ENCODE measurements at places on chromosomes 7 and 10.
A peak's percentile ranks its signal among the peaks of the same experiment; 100 is the strongest.

DNA sequence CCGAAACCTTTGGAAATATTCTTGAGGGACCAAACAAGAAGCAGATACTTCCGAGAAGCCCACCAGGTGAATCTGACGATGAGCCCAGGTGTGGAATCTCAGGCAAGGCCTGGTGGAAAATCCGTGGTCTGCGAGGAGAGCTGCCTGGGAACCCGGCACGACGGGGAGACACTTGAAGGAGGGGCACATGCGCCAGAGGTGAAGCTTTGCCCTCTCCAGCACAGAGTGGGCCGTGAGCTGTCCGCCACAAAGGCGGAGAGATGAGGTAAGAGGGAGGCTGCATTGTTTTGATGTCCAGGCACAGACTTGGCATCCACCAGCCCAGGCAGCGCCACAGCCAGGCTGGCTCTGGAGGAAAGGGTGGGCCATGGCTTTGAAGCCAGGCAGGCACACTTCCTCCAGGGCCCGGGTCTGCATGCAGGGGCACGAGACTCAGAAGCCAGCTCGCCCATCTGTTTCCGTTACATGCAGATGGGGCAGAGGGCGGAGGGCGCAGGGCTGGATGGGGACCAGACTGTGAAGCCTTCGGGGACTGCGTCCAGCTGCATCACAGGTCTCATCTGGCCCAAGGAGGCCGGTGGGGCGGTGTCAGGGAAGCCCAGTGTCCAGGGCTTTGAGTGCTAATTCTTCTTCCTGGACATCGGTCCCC is 45.4 kb downstream of the CALML3 start:
- no peak overlapping the region for H3K4me3 ChIP-seq
- peaks cover 16% of the 10 kb centered on the region for H3K4me1 ChIP-seq
- DNase-seq = no peak
- H3K27ac ChIP-seq = no peak overlapping the region

DNA sequence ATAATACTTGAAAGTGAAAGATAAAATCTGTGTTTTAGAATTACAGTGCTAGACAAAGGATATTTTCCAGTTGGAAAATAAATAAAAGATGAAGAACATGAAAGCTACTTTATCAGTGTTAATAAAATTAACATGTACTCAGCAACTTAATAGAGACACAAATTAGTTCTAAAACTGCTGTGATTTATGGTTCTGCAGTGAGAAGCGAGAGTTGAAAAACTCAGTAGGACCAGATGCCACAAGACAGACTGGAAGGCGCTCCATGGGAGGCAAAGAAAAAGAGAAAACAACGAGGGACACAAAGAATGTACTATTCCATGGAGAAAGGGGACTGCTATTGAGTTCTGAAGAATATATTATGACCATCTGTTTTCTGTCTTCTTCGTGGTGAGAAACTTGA is 590.4 kb downstream of the PHTF2 start:
- no peaks in the 10 kb centered on the region for H3K27me3 ChIP-seq
- no peaks in the 10 kb centered on the region for H3K36me3 ChIP-seq
- DNase-seq = no peak
- no peaks in the 10 kb centered on the region for H3K4me1 ChIP-seq
- no peak overlapping the region for H3K27ac ChIP-seq
- H3K4me3 ChIP-seq = no peak overlapping the region

DNA sequence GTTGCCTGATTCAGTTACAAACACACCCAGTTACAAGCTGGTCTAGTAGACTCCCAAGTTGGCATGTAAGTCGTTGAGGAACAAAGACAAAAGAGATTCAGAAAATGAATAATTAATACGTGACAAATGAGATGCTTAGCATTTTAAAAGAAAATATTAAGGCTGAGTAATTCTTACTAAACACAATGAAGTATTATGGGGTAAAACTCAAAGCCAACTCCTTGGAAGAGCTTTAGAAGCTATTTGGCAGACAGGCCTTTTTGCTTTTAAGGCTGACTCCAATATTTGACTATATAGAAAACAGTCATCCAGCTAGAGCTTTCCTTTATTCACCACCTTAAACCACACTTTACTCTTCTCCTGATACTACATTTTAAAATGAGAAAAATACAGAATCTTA is 5.4 kb downstream of the TRDMT1 start:
- H3K27me3 ChIP-seq = peaks cover 5% of the 10 kb centered on the region
- DNase-seq = no peak
- H3K36me3 ChIP-seq = peaks cover 5% of the 10 kb centered on the region
- no peak overlapping the region for H3K27ac ChIP-seq
- peaks cover 20% of the 10 kb centered on the region for H3K4me1 ChIP-seq

- H3K36me3 ChIP-seq = peaks cover 4% of the 10 kb centered on the region
- H3K4me1 ChIP-seq = peaks cover 10% of the 10 kb centered on the region
- H3K4me3 ChIP-seq = no peak overlapping the region
- no peak overlapping the region for H3K27ac ChIP-seq
Observed at GRCh38 chr7:102813191-102814024, 64.6 kb downstream of the FAM185A start.

DNA sequence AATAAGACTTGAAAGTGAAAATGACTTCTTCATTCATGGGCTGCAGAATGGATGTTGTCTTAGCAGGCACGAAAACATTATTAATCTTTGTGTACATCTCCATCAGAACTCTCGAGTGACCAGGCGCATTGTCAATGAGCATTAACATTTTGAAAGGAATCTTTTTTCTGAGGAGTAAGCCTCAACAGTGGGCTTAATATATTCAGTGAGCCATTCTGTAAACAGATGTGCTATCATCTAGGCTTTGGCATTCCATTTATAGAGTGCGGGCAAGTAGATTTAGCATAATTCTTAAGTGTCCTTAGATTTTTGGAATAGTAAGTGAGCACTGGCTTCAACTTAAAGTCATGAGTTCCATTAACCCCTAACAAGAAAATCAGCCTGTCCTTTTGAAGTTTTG is 33.1 kb downstream of the PTTG1IP2 start:
- no peak overlapping the region for H3K4me3 ChIP-seq
- no peaks in the 10 kb centered on the region for H3K27me3 ChIP-seq
- no peak overlapping the region for H3K27ac ChIP-seq
- no peaks in the 10 kb centered on the region for H3K36me3 ChIP-seq
- no peak for DNase-seq
- H3K4me1 ChIP-seq = no peaks in the 10 kb centered on the region

DNA sequence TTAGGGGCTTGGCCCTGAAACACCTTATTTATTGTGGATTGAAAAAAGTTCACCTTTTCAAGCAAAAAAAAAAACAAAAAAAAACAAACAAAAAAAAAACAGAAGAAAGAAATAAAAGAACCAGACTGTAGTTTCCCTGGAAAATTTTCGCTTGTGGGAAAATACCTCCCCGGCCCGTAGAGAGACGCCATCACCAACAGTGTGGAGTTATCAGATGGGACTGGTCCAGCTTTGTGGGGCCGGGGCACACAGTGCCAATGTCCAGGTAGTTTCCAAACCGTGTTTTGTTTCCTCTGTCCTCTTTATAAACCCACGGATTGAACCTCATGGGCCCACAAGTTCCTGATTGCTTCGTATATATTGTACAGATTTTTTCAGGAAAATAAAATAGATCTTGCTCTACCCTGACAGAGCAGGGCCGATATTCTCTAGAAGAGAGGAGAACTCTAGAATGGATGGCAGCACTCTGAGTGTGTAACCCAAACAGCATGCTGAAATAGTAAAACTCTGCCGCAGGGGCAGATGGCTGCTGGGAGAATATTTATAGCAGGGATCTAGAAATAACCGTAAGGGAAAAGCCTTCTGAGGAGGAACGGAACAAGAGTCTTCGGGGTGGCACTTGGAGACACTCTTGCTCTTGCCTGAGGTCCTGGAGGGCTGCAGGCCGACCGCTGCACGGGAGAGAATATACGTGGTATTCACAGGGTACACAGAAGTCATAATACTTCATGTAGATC is 241.0 kb downstream of the FRMD4A start:
- H3K4me3 ChIP-seq = no peak overlapping the region
- no peak for DNase-seq
- H3K36me3 ChIP-seq = no peaks in the 10 kb centered on the region
- no peak overlapping the region for H3K27ac ChIP-seq
- H3K4me1 ChIP-seq = no peaks in the 10 kb centered on the region

DNA sequence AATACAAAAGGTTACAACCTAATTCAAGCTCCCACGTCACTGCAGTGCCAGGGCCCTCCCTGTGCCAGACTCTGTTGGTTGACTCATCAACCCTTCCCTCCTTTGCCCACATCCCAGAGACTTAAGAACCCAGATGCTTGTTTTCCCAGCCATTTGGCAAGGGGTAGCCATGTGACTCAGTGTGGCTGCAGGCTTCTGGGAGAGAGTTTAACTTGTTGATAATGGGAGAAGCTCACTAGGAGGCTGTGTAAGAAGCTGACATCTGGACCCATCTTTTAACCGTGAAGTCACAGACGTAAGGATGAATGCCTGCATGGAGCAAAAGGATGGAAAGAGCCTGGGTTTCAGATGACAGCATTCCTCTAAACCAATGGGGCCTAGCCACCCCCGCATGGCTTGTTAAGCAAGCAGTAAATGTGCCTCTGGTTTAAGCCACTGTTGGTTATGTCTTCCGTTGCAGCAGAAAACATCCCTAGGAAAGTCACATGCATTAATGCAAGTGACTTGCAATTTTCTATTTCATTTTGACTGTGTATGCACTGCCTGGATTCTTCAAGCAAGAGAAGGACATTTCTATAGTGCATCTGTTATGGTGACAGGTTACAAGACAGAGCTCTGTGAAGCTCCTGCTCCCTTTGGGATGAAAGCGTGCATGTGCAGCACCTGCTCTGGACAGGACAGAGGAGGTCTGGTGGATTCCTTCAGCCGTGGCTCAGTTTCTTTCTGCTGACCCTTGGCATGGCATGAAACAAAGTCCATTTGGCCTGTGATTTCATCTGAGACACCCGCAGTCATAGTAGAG is 57.5 kb upstream of the CREB5 start:
- no peaks in the 10 kb centered on the region for H3K4me1 ChIP-seq
- no peak overlapping the region for H3K27ac ChIP-seq

DNA sequence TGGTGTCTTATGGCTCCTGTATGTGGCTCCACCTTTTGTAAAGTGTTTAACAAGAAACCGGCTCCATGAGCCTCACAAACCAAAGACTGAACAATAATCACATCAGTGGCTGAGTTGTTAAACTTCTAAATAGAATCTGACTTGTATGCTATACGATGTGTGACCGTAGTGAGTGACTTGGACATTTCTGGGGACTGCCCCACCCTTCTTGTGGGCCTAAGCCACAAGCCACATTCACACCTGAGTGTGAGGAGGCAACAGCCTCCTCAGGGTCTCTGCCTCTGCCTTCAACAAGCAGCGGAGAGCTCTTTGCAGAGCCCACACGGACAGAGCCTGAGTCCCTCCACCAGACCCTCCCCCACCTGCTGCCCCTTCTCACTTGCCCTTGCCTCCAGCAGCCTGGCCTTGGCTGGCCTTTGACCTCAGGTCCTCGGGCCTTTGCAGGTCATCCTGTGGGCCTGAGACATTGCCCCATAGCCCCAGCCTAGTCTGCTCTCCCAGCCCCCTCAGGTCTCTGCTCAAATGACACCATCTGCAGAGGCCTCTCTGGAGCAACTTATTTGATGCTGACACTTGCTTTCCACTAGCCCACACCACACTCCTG is 156.8 kb upstream of the TNS3 start:
- no peak overlapping the region for H3K4me3 ChIP-seq
- no peak for DNase-seq
- peaks cover 5% of the 10 kb centered on the region for H3K27me3 ChIP-seq
- H3K27ac ChIP-seq = no peak overlapping the region
- no peaks in the 10 kb centered on the region for H3K36me3 ChIP-seq

DNA sequence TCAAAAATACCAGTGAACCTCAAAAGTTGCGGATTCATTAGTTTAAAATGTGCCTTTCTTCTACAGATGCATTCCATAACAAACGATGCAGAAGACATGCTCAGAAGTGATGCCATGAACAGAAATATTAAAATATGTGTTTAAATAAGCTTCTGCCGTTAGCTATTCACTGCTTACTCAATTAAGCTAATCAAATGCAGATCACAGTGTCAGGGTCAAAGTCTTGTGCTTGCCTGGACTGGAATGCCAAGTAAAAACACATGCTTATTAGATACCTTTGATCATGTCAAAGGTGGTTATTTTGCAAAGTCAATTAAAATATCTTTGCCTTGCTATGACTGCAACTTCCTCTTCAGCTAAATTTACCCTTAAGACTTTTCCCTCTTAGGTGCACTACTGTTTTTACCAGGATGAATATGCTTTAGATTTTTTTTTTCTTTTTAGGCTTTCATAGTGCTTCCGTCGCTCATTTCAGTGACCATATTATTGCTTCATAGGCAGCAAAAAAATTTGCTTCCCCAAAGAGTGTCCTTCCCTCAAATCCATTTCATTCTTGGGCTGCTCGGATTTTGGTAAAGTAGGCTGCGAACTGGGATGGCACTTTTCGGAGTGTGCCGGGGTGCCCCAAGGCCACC is 905 bp downstream of the ASB13 start:
- H3K36me3 ChIP-seq = no peaks in the 10 kb centered on the region
- peaks cover 14% of the 10 kb centered on the region for H3K4me1 ChIP-seq
- peak overlapping the region; percentile 73 for H3K27ac ChIP-seq
- peaks cover 18% of the 10 kb centered on the region for H3K27me3 ChIP-seq

- H3K4me1 ChIP-seq = no peaks in the 10 kb centered on the region
- no peak overlapping the region for H3K27ac ChIP-seq
- no peak overlapping the region for H3K4me3 ChIP-seq
Observed at GRCh38 chr10:125340903-125341302, 180.5 kb upstream of the CTBP2 start.

DNA sequence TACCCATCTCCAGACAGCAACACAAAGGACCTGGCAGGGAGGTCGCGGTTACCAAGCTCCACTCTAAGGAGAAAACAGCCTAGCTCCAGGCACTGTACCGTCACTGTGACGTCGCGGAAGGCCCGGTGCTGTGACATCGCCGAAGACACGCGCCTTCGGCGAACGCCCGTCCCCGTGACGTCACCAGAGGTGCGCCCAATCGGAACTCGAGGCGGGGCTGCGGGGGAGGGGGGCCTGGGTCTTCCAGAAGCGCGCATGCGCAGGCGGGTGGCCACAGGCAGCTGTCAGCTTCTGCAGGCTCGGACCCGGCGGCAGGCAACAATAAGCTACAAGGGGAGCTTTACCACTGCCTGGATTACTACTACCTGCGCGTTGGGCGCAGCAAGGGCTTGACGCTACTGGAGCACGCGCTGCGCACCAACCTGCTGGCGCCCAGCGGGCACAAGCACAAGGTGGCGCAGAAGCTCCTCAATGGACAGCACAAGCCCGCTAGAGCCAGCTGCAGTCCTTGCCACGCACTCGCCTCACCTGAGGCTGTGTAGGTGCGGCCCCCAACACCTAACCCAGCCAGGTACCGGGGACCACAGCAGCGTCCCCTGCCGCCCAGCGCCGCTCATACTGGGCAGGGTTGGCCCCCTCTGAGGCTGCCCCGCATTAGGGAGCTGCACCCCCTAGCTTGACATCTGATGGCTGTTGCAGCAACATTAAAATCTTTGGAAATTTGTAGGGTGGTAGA is 208.4 kb downstream of the TPST1 start:
- H3K4me1 ChIP-seq = peaks cover 23% of the 10 kb centered on the region
- DNase-seq = peak; percentile 88
- H3K27ac ChIP-seq = peak overlapping the region; percentile 58
- H3K4me3 ChIP-seq = peak overlapping the region; percentile 63
- H3K36me3 ChIP-seq = no peaks in the 10 kb centered on the region
